KBM-7 (cell line): ENCODE measurements at places on chromosomes 12 and 14.
A peak's percentile ranks its signal among the peaks of the same experiment; 100 is the strongest.

DNA sequence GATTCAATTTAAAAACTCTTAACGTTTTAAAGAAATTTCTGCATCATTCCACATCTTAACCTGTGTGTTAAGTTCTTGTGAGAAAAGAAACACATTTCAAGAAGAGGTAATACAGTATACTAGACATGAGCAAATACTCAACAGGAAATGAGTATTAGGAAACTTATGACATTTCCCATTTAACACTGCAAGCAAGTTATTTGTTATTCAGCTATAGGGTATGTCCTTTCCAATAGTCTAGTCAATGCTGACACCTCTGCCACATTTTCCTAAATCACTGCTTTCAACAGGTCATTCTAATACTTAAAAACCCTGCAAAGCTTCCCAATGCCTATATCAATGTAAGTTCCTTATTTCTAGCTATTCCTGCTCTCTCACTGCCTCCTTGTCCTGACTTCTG lies 93.1 kb downstream of the DDHD1 start:
- no peak for DNase-seq

- DNase-seq, result peak; percentile 79
Observed at GRCh38 chr12:29159661-29160060, 10.6 kb downstream of the FAR2 start.

DNA sequence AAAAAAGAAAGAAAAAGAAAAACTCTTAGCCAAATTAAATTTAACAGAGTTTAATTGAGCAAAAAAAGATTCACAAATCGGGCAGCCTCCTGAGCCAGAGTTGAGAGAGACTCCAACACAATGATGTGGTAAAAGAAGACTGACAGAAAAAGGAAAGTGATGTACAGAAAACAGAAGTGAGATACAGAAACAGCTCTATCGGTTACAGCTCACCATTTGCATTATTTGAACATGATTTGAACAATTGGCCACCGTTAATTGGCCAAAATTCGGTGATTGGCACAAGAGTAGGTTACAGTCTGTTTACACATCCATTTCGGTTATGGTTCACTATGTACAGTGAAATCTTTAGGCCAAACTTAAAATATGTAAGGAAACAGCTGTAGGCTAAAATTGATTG lies 117.7 kb downstream of the SPTSSA start:
- no peak for DNase-seq

DNA sequence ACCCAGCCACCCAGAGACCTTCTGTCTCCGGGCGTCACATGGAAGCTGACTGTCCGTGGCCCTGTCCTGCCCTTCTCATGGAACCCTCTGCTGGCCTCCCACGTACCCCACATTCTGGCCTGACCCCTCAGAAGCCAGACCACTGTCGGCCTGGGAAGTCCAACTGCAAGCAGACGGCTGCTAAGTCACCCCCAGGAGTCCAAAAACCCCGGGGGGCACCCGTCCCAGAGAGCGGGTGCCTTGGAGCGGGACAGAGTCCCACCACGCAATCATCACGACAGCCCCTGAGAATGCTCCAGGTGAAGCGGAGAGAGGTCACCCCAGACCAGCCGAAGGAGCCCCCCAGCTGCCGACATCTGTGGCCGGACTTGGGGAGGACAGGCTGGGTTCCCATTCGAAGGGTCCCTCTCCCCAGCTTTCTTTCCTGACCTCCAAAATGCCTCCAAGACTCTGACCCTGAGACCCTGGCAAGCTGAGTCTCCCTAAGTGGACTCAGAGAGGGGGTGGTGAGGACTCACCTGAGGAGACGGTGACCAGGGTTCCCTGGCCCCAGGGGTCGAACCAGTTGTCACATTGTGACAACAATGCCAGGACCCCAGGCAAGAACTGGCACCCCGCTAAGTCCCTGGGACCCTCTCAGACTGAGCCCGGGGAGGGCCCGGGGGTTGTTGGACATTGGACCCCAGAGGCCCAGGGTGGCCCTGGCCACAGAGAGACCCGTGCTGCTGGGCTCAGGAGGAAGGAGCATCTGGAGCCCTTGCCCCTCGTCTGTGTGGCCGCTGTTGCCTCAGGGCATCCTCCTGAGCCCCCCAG lies 337.1 kb downstream of the TMEM121 start:
- DNase-seq, result no peak

DNA sequence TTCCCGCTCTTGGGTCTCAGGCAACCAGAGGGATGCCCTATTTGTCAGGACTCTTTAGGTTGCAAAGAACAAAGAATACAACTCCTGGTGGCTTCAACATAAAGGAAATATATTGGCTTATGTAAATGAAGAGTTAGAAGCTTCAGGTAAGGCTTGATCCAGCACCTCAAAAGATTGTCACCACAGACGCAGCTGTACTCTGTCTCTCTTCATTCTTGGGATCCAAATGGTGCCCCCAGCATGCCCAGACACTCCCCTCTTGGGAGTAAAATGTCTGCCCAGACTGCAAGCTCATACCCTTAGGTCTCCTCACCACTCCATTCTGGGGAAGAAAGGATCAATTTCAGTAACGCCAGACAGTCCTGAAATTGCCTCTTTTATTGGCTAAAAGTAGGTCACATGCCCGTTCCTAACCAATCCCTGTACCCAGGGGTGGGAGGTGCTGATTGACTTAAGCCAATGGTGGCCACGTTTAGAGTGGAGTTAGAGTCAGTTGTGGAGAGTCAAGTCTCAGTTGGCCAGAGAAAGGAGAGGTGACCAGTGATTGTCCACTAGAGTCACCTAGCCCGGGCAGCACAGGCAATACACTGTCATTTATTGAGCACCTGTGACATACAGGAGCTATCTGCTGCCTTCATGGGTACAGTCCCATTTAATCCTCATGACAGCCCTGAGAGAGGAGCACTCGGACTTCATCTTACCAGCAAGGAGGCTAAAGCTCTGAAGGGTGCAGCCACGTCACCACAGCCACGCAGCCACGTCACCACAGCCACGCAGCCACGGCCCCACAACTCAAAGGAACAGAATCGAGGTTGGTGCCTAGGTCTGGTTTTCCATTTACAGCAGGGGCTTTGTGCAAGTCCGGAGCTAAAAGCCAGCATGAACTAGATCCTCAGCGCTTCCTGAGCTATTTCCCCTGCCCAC lies 19.7 kb upstream of the BEGAIN start:
- DNase-seq, result no peak

GRCh38 chr14:49641697-49642129 lies 6.7 kb upstream of the DNAAF2 start:
- no peak for DNase-seq

- DNase-seq, result no peak
Observed at GRCh38 chr12:89216211-89216952, 135.9 kb downstream of the DUSP6 start.

DNA sequence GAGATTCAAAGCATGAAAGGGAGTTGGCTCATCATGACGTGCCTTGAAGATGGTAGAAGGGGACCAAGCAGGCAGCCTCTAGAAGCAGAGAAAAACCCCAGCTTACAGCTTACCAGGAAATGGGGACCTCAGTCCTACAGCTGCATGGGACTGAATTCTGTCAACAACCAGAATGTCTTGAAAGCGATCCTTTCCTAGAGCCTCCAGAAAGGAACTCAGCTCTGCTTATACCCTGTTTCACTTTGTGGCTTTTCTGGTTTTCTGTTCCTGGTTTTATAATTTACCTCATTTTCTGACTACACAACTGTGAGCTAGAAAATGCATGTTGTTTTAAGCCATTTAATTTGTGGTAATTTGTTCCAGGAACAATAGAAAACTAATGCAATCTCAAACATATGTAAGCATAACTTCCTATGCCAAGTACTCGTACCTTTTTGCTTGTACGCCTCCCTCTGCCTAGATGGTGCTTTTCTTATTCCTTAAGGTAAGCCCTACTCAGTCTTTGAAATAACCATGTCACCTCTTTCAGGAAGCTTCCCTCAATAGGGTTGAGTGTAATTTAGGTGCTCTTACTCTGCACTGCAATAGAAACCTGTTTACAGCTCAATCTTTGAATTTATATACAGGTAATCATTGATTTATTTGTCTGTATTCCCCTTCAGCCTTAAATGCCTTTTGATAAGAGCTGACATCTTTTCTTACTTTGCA lies 348.8 kb downstream of the TMEM117 start:
- DNase-seq, result no peak

DNA sequence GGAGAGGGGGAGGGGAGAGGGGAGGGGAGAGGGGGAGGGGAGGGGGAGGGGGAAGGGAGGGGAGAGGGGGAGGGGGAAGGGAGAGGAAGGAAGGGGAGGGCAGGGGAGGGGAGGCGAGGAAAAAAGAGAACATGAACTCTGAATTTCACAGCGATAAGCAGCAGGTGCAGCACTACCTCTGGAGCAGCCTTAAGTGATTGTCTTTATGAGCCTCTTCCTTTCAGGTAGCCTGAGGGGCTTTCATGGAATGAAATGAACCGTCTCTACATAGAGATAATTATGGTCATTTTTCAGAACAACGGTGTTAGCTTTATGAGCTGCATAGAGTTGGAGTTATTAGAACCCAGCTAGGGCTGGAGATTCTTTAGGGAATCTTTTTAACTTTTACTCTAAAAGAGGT lies 18.1 kb upstream of the PTCSC3 start:
- DNase-seq, result no peak

DNA sequence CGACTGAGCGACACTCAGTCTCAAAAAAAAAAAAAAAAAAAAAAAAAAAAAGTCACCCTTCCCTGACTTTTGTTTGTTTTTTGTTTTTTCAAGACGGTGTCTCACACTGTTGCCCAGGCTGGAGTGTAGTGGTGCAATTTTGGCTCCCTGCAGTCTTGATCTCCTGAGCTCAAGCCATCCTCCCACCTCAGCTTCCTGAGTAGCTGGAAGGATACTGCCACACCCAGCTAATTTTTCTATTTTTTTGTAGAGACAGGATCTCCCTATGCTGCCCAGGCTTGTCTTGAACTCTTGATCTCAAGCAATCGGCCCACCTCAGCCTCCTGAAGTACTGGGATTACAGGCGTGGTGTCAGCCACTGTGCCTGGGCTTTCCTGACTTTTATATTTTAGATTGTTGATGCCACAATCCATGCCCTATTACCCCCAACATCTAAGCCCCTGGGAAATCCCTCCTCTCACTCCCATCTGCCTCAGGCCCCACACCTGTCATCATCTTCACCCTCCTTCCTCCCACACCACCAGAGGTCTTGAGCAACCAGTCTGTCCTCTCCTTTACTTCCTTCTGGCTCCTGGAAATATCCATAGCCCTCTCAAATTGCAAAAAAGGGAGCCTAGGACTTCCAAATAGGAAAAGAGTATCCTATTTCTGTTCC lies 7.8 kb downstream of the IKZF4 start:
- DNase-seq, result no peak

GRCh38 chr12:110436231-110436630 lies 13.9 kb downstream of the ARPC3 start:
- no peak for DNase-seq

DNA sequence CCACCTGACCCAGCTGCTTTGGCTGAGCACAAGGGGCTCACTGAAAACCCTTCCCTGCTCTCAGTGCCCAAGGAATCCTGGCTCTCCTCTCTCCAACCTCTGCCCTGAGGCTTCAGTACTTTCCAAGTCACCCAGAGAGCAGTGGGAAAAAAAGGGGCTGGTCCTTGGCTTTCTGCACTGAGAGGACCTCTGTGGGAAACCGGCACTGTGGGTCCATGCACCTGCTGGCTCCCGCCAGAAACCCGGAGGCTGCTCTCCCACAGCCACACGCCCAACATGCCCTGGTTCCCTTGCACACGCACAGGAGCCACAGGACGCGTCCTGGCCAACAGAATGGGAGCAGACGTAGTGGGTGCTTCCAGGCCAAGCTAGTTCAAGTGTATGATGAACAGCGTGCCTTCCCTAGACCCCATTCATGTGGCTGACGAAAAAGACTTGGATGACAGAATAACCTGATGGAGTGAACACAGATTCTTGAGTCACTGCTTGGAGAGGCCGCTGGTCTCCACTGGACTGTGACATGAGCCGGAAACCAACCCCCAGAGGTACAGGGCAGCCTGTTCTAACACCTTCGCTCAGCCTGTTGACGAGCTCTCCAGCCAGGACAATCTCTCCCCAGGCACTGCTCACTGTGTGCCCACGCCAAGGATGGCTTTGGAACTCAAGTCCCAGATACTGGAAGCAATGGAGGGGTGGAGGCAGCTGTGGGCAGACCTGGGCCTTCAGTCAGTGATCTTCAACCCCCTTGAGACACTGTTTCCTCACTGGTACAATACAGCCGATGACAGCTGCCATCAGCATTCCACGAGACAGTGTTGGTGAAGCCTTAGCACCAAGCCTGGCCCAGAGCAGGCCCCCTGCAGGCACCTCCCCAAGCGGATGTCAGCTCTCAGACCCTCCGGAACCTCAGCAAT lies 87.7 kb downstream of the ITPK1 start:
- DNase-seq, result no peak

GRCh38 chr14:21384494-21384851 lies 654 bp upstream of the SUPT16H start:
- no peak for DNase-seq

DNA sequence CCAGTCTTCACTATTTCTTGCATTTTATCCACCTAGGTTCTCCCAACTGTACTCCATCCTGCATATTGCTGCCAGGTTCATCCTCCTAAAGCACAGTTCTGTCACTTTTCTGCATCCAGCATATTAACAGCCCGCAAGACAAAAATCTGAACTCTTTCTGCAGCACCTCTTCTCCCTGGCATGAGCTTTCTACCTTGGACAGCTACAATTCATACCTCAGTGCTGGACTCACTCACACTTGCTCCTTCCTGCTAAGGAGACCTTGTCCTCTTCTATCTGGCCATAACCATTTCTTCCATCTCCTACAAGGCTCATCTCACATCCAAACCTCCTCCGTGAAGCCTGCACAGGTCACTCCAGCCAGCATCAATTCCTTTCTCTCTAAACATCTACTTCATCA lies 170.1 kb upstream of the GRIP1 start:
- no peak for DNase-seq

DNA sequence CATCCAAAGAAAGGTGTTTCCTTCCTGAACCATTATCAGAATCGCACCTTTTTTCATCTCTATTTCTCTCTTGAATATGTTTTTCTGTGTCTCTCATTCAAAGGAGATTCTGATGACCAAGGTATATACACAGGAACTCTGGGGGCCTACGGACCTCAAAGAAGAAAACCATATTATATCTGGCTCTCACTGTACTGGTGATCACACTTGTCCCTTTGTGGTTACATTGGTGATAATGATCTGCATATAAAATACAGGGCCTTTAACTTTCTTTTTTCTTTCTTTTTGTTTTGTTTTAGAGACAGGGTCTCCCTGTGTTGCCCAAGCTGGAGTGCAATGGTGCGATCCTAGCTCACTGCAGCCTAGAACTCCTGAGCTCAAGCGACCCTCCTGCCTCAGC lies 185.2 kb upstream of the AMIGO2 start:
- no peak for DNase-seq
